ENCODE measurements at places on chromosomes 5 and 9.
A peak's percentile ranks its signal among the peaks of the same experiment; 100 is the strongest.

DNA sequence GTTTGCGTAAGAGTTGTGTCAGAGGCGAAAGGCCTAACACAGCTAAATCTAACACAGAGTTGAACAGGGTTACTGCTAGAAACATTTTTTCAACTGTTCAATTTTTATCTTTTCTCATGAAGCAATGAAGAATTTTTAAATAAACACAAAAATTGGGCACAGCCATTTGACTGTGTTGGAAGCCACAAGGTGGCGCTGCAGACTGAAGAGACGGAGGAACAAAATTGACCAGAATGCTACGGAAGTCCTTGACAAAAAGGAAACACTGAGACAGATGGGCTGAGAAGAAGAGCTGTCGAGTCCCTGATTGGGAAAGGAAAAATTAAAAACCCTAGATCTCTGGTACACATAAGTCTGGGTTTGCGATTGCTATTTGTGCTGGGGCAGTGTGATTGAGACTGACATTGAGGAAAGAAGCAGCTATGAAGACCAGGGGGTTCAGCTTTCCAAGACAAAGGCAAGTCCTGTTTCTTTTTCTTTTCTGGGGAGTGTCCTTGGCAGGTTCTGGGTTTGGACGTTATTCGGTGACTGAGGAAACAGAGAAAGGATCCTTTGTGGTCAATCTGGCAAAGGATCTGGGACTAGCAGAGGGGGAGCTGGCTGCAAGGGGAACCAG lies at the start of gene PCDHB9:
Gene PCDHB9, plus strand, starts transcription at position 265 of the 616 bp plus-strand sequence. Its CDS starts 158 bp downstream, at position 423.
- DNase-seq = no peak

GRCh38 chr9:76677481-76678055 lies 86.7 kb upstream of the PCA3 start:
- no peak for DNase-seq

GRCh38 chr5:152403046-152403445 lies 2.0 kb downstream of the NMUR2 start:
- no peak for DNase-seq

- DNase-seq = no peak
Observed at GRCh38 chr9:15735083-15735857, 182.4 kb downstream of the CCDC171 start.

- no peak for DNase-seq
Observed at GRCh38 chr5:58066076-58066475, 393.8 kb downstream of the PLK2 start.

GRCh38 chr9:130694205-130694604 lies 625 bp downstream of the EXOSC2 start:
- no peak for DNase-seq

- no peak for DNase-seq
Observed at GRCh38 chr9:132745756-132746709, 75.8 kb downstream of the GTF3C4 start.

- DNase-seq = no peak
Observed at GRCh38 chr9:103714992-103715391, 379.1 kb upstream of the SMC2 start.

GRCh38 chr9:36560771-36561170 lies 11.9 kb upstream of the MELK start:
- no peak for DNase-seq

- DNase-seq = no peak
Observed at GRCh38 chr5:150604010-150604409, 36.5 kb upstream of the SYNPO start.

GRCh38 chr5:154834053-154834452 lies 16.4 kb downstream of the FAXDC2 start:
- no peak for DNase-seq

- DNase-seq = no peak
Observed at GRCh38 chr5:68332556-68332955, 117.0 kb downstream of the PIK3R1 start.

DNA sequence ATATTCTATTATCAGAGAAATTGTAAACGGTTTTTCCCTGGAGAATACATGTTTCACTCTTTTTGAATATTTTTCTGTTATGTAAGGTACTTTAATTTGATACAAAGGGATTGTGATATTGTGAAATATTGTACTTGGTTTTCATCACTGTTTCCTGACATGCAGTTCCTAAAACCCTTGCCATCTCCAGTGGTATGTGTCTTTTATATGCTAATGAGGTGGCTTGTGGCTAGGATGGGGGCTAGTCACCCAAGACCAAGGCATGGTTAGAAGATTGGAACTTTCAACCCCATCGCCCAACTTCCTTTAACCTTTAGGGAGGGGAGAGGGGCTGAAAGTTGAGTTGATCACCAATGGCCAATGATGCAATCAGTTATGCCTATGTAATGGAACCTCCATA lies 160.6 kb downstream of the TAF11L14 start:
- DNase-seq = no peak

DNA sequence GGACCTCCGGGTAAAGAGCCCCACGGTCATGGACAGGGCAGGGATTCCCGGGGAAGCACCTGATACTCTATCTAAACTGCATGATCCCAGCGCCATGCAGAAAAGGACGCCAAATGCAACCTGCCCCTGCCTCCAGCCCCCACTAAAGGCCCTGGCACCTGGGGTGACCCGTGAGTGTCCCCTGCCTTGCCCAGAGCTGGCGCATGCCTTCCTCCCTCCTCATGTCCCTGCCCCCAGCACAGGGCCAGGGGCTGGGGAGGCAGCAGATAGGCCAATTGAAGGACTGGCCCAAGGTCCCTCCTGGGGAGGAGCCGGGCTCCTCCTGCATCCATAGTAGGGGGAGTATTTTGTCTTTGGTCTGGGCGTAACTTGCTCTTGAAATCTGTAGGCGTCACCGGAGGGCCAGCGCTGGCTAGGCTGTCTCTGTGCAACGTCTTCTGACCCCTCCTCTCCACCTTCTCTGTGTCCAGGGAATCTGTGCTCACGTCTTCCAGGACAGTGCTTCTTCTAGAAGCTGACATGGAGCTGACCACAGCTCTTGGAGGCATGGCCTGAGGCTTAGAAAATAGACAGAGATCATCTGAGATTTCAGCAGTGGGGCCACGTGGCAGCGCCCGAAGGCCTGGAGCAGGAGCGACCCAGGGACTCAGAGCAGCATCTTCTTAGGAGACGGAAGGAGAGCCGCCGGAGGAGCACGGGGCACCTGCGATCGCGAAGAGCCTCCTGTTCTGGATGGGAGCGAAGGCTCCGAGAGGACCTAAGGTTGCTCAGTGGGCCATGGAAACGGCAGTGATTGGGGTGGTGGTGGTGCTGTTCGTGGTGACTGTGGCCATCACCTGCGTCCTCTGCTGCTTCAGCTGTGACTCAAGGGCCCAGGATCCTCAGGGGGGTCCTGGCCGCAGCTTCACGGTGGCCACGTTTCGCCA lies 660 bp downstream of the SPAAR start:
- no peak for DNase-seq

GRCh38 chr9:124858330-124859046 lies 3.3 kb downstream of the RPL35 start:
- no peak for DNase-seq

DNA sequence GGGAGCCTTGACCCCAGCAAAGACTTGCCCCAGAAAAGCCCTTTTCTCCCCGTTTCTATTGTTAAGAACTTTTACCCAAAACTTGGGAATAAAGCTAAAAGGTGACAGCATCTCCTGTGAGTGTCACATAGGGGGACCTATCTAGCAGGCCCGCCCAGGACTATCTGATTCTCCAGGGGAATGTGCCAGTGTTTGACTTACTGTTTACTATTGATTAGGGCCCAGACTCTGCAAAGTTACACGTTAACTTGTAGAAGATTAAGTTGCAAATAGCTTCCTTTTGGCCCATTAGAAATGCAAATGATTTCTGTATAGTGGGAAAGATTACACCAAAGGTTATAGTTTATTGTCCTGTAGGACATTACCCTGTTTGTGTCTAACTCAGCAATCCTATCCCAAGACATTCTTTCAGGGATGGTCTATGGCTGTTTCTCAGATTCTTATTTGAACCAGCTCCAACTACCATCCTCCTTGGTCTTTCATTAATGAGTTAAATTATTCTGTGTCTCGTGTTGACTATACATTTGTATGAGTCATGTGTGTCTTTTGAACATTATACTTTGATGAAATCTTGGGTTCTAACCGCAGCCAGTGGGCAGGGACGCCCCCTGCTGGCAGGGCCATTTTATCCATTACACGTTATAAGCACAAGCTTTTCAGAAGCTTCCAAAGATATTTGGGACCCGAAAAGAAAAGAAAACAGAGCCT lies 60.7 kb downstream of the HRH2 start:
- DNase-seq = peak; percentile 50

DNA sequence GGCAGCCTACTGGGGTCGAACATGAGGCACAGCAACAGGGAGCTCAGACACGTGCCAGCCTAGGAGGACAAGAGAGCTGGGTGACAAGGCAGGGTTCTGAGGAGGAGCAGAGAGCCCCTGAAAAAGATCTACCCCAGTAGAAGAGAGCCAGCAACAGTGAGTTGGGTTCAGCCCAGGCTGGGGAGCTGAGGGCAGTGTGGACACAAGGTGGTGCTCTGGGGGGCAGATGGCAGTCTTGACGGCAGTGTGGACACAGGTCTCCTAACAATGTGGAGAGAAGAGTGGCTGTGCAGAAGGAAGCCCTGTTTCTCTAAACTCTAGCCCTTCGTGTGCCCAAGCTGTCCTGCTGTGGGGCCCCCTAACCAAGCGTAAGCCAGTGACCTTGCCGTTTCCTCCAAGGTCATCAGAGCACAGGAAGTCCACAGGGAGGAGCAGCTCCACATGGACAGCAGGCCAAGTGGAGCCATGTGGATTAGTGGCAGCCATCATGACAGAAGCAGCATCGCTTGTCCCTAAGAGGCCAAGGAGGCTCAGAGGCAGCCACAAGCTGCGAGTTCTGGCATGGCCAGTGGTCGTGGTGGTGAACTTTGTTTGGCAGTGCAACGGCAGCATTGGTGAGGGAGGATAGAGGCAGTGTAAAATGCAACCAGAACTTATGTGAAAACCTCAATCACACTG lies 25.1 kb upstream of the LMX1B start:
- DNase-seq = no peak

GRCh38 chr9:131818089-131818488 lies 78.2 kb upstream of the RAPGEF1 start:
- DNase-seq = no peak

GRCh38 chr9:93391898-93392297 lies 59.6 kb upstream of the FAM120A start:
- DNase-seq = no peak

DNA sequence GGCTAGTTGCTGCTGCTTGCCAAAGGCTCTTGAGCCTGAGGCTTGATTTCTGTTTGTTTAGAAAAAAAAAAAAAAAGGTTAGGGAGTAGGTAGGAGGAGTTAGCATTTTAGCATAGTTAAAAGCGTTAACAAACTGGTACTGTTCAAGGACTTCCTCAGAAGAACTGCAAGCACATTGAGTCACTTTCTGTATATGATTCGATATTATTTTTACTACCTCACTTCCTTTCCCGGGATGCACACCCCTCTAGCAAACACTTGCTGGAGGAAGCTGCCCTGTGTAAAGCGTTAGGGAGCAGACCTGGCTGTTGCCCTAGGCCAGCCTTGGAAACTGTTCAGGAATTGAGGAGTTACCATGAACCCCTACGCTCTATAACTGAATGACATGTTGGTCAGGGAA lies 15.7 kb upstream of the CEP120 start:
- DNase-seq = no peak

DNA sequence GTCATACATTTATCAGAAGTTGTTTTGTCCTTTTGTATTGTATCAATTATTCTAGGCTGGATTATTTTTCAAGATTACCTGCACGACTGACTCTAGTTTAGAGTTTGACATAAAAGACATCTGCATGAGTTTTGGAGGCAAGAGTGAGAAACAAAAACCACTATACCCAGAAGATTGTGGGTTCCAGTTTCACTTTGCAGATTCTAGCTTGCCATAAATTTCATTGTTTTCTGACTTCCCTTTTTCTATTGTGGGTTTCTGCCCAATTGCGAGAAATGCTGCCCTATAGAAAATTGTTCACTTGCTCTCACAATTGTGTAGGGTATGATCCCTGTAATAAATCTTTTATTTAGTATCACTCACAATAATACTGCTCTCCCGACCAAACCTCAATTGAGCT lies 1043.4 kb upstream of the CDH10 start:
- DNase-seq = no peak

GRCh38 chr9:103977163-103977562 lies 116.9 kb upstream of the SMC2 start:
- no peak for DNase-seq

DNA sequence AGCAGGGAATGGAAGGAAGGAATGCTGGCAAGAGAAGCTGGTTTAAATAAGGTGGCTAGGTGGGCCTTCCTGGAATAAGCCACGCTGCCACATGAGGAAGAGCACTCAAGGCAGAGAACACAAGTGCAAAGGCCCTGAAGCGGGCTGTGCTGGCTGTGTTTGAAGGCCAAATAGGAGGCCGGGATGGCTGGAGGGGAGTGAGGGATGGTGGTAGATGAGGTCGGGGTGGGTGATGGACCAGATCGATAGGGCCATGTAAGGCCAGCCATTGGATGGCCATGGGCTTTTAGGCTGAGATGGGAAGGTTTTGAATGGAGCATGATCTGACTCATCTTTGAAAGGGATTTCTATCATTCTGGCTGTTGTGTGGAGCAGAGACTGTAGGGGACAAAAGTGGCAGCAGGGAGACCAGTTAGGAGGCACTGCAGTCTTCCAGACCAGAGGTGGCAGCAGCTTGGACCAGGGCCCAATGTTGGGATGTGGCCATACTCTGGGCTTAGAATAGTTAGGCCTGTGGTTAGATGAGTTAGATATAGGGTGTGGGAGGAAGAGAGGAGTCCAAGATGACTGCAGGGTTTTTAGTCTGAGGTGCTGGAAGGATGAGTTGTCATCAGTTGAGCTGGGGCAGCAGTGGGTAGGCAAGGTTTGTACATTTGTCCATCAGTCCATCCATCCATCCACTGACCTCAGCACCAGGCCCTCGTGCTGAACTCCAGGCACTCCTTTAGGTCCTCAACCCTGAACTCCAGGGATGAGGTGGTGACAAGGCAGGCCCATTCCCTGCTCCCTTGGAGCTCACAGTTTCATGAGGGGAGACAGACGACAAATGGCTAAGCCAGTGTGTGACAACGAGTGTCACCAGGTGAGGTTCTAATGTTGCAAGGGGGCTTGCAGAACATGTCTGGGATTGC lies 30.3 kb downstream of the NDST1 start:
- no peak for DNase-seq

GRCh38 chr5:52378237-52378636 lies 409.5 kb upstream of the ITGA1 start:
- no peak for DNase-seq

- DNase-seq = no peak
Observed at GRCh38 chr5:91668261-91668660, 285.1 kb upstream of the ARRDC3 start.

DNA sequence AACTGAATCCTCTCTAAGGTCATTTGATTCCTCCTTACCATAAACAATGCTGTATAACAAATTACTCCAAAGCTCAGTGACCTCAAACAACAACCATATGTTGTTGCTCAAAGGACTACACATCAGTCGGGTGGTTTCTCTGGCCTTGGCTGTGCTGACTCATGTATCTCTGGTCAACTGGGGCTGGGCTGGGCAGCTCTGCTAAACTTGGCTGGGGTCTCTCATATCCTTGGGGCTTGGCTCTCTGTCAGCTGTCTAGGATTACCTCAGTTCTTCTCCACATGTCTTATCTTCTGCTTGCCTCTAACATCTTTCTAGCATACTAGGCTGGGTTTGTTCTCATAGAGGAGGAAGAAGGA lies 86.4 kb downstream of the GALNT10 start:
- no peak for DNase-seq

Data from stimulated activated CD8-positive, alpha-beta memory T cell treated with anti-CD3 and anti-CD28 coated beads, Interleukin-4, amount 100 ng/mL, for 4 hours (primary cell).